ENCODE measurements at places on chromosomes 13 and 19.

DNA sequence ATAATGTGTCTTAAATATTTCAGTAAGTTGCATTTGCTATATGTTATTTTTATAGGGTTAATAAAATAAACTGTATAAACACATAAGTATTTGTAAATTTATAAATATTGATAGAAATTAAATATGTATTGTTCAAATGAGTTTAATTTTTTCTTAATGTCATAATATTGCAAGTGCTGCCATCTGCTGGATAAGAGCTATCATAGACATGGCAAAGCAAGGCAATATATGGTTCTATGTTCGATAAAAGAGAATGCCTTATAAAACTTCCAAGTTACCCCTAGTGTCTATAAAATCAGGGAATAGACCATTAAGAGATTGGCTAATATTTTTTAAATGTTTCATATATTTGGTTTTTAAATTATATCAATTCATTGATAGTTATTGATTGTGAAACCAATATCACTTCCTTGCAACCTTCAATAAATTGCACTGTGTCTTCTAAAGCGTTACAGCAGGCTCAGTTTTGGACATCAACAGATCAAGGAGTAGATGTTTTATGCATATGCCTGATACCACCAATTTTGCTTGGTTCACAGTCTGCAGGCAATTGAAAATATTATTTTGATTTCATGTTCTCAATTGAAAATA lies 29.0 kb upstream of the SLITRK6 start:
- DNase-seq: no peak

DNA sequence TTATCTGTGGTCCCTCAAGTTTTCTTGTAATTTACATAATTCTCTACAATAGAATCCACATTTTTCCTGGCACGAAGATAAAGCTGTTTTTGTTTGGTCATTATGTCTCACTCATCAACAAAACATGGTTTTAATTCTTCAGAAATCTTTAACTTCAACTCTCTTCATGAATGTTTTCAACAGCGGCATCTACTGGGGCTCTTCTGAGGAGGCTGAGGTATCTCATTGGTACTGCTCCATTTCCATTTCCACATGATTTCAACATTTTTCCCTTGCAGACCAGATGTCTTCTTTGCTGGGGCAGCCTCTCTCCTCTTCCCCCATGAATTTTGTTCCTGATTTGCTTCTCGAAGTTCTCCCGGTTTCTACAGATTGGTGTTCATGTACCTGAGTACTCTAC lies 5.8 kb upstream of the KBTBD7 start:
- DNase-seq: no peak

- DNase-seq: no peak
Observed at GRCh38 chr19:1280636-1281568, 4.8 kb upstream of the EFNA2 start.

DNA sequence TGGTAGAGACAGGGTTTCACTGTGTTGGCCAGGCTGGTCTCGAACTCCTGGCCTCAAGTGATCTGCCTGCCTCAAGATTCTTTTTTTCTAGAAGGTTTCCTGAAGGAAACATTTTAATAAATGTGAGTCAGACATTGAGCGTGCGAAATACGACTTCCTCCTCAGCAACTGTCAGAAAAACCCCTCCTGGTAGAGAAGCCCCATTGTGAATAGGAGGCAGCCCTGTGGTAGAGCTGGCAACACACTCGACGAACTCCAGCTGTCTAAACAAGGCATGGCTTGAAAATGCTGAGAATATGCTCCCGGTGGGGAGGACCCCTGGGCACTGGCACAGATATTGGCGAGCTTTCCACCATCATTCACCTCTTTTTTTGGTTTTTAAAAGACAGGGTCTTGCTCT lies 9.8 kb downstream of the ZNF333 start:
- DNase-seq: no peak

DNA sequence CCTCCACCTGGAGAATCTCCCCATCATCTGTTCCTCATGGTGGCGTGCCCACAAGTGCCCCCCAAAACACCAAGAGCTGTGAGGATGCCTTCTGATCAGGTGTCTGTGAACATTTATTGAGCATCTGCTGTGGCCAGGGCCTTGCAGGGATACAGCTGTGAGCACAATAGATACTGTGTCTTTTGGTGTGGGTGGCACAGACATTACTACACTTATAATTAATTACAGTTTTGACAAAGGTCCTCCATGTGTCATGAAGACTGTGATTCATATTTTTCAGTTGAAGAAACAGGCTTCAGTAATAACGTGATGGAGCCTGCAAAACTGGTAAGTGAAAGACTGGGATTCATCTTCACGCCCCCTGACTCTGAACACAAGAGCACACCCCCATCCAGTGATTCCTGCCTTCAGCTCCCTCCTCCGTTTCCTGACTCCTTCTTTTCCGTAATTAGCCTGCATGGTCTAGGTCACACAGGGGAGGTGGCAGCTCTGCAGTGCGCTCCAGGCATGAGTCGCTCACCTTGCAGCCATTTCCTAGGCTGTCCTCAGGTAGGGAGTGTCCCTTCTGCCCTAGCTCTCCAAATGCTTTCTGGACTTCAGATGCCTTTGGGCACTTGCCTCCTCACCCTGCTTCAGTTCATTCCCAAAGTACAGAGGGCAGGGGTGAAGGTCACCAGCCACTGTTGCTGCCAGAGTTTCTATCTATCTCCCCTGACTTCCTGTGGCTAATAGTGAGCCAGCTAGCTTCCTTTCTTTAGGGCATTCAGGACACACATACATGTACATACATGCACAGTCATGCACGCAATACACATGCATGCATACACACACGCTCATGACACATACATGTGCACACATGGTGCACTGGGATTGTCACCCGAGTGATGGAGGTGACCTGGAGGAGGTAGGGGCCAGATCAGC lies 66.5 kb downstream of the SIAH3 start:
- no peak for DNase-seq

All from activated gamma-delta T cell treated with Interleukin-2 at 50 U/mL for 16 hours (primary cell).